Activated CD4-positive, alpha-beta T cell treated with anti-CD3 and anti-CD28 coated beads, Interleukin-2, Interleukin-6, amounts not matched to agents 100 ng/mL and 50 ng/mL, durations not matched to agents 16 hours and 8 hours (primary cell): ENCODE measurements at places on chromosomes 16 and 17.

DNA sequence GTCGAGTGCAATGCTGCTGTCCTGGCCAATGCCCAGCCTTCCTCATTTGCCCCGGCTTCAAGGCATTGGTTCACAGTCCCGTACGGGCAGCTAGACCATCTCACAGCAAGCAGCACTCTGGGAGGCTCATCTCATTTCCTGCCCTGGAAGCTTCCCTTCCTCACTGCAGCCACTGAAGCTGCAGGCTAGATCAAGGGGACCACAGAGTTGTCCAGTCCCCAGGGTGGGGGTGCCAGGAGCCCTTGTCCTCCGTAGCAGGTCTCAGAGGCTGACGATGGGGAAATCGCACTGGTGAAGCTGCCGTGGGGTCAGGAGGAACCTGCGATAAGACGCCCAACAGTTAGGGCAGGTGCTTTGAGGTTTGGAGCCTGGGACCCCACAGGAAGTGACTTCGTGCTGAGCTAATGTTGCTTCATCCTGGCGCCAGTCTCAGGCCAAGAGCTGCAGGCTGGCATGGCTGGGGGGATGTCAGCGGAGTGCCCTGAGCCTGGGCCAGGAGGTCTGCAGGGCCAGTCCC lies at the start of gene SPNS3:
SPNS3 (plus strand) TSS at position 426 of the 517 bp plus-strand sequence; CDS start at position 454, 28 bp downstream.
- peak; percentile 50 for DNase-seq

DNA sequence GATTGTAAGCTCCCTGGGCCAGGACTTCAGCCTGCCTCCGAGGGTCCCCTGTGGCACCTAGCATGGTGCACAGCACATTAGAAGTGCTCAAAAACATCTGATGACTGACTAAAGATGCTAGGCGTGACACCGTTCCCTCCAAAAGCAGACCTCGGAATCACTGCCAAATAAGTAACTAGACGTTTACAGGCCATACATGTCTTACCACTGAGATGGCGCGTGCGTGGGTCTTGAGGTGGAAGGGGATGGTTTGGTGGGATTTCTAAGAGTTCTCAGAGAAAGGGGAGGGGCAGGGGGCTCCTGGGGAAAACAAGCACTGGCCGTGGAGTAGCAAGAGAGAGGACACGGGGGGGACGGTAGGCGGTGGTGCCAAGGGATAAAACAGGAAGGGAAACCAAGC lies 12.4 kb downstream of the MPO start:
- DNase-seq = no peak

- DNase-seq = peak; percentile 56
Observed at GRCh38 chr17:40290629-40291280, 3.1 kb downstream of the CDC6 start.

DNA sequence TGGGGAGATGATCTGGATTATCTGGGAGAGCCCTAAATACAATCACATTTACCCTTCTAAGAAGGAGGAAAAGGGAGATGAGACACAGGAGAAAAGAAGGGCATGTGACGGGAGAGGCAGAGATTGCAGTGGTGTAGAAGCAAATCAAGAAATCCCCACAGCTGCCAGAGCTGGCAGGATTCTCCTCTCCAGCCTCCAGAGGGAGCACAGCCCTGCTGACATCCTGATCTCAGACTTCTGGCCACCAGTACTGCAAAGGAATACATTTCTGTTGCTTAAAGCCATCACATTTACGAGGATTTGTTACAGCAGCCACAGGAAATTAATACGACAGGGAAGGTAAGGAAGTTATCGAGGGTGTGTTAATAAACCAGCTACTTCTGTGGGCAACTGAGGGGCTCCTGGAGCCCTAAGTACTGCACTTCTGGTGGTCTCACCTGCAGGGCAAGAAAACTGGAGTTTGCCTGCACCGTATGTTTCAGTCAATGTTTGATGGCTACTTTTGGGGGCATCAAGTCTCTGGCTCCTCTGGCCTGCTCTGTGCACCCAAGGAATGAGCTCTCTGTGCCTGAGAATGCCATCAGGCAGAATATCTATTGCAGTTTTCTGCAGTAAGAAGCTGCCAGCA lies 22.9 kb upstream of the CDH13 start:
- peak; percentile 7 for DNase-seq

GRCh38 chr17:74805591-74805991 lies 29.4 kb upstream of the NAT9 start:
- no peak for DNase-seq

DNA sequence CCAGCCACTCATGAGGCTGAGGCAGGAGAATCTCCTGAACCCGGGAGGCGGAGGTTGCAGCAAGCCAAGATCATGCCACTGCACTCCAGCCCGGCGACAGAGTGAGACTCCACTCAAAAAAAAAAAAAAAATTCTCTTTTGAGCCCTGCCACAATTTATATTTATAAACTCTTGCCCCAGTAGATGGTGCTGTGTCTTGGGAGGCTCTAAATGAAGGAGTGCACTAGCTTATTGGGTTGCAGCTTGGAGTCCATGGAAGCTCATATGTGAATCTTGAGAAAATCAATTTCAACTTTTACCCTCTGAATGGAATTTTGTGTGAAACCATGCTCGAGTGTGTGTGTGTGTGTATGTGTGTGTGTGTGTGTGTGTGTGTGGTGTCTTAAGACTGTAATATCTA lies 420.1 kb downstream of the HS3ST4 start:
- DNase-seq = no peak
